ENCODE measurements at places on chromosomes 1 and 21.
A peak's percentile ranks its signal among the peaks of the same experiment; 100 is the strongest.

DNA sequence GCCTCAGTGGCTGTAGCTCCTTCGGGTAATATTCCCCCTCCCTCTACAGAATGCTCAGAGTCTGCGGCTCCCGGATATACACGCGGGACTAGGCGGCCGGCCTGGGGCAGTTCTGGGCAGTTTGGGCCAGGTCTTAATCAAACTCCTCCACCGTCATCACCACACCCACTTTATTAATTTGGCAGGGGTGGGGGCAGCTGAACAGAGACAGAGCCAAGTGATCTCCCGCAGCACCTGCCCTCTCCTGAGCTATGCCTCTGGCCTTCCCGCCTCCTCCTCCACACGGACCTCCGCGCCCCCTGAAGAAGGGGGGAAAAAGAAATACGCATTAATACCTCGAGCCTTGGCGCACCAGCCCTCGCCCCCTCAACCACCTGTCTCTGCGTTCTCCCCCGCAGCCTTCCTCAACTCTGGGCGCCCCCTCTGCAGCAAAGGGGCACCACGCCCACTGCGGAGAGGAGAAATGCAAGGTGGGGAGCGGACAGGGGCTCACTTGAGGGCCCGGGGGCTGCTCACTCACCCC lies 42.6 kb downstream of the CD34 start:
- DNase-seq = no peak

DNA sequence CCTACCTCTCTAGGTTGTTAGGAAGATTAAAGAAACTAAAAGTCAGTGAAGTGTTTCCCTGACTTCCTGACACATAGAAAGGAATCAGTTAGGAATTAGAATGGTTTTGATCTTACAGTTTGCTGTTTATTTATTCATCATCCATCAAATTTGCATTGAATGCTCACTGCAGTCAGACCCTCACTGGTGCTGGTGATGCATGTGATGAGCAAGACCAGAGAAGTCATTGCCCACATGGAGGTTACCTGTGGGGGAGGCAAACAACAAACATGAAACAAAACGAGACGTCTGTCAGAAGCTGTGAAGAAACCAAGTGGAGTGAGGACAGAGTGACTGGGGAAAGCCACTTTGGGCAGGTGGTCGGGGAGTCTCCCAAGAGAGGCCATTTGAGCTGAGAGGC lies 6.4 kb downstream of the CTPS1 start:
- DNase-seq = no peak

DNA sequence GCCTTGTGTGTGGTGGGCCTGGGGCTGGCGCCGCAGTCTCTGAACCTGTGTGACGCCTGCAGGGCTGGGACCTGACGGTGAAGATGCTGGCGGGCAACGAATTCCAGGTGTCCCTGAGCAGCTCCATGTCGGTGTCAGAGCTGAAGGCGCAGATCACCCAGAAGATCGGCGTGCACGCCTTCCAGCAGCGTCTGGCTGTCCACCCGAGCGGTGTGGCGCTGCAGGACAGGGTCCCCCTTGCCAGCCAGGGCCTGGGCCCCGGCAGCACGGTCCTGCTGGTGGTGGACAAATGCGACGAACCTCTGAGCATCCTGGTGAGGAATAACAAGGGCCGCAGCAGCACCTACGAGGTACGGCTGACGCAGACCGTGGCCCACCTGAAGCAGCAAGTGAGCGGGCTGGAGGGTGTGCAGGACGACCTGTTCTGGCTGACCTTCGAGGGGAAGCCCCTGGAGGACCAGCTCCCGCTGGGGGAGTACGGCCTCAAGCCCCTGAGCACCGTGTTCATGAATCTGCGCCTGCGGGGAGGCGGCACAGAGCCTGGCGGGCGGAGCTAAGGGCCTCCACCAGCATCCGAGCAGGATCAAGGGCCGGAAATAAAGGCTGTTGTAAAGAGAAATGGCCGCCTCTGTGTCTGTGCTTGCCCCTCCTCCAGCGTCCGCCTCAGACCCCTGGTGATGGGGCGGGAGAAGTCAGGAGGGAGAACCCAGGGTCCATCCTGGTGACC lies 788 bp downstream of the ISG15 start:
- DNase-seq = no peak

- no peak for DNase-seq
Observed at GRCh38 chr1:16618719-16619118, 5.4 kb upstream of the NBPF1 start.

DNA sequence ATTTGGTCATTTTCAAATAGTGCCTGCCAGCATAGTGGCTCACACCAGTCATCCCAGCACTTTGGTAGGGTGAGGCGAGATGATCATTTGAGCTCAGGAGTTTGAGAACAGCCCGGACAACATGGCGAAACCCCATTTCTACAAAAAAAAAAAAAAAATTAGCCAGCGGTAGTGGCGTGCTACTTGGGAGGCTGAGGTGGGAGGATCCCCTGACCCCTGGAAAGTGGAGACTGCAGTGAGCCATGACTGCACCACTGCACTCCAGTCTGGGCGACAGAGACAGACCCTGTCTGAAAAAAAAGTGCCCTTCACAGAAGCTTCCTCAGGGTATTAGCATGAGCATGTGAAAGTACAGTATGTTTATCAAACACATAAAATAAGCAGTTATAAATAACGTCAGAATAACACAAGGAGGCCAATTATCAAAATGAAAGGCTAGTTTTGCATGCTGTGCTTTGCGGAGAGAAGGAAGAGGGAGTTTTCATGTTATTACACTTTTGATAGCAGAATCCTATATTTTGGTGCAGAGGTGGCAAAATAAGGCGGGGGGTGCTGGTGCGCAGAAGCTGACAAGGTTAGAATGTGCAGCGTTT lies 781 bp upstream of the METTL13 start:
- DNase-seq = no peak

GRCh38 chr1:186091222-186091720 lies 283.8 kb downstream of the TPR start:
- no peak for DNase-seq

- DNase-seq = no peak
Observed at GRCh38 chr1:17629460-17629859, 90.0 kb downstream of the ARHGEF10L start.

DNA sequence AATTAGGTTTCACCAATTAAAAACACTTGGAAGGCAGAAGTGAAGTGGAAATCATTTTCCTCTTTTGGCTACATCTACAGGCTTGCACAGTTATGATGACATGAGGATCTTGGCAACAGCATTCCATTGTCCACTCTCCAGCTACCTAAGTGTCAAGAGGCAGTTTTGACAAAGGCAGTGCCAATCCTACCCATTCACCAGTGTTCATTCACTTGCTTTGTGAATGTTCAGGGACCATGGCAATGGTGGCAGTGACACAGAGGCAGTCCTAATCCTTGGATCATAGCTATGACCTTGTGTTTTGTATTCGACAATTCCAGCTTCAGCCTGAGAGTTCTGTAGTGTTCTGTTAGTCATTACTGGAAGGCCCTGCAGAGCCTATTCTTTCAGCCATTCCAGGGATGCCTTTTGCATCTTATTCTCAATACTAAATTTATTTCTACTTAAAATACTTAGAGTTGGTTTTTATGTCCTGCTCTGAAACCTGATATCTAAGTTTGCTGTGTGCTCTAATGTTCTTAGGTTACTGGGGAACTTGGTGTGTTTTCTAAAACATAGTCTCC lies 36.7 kb downstream of the CRB1 start:
- no peak for DNase-seq

- DNase-seq = peak; percentile 72
Observed at GRCh38 chr1:15764269-15764764, 5.7 kb downstream of the FBLIM1 start.

GRCh38 chr1:200299571-200299970 lies 110.3 kb downstream of the ZNF281 start:
- DNase-seq = no peak

- peak; percentile 63 for DNase-seq
Observed at GRCh38 chr1:172980456-172980855, 70.3 kb downstream of the TNFSF18 start.

DNA sequence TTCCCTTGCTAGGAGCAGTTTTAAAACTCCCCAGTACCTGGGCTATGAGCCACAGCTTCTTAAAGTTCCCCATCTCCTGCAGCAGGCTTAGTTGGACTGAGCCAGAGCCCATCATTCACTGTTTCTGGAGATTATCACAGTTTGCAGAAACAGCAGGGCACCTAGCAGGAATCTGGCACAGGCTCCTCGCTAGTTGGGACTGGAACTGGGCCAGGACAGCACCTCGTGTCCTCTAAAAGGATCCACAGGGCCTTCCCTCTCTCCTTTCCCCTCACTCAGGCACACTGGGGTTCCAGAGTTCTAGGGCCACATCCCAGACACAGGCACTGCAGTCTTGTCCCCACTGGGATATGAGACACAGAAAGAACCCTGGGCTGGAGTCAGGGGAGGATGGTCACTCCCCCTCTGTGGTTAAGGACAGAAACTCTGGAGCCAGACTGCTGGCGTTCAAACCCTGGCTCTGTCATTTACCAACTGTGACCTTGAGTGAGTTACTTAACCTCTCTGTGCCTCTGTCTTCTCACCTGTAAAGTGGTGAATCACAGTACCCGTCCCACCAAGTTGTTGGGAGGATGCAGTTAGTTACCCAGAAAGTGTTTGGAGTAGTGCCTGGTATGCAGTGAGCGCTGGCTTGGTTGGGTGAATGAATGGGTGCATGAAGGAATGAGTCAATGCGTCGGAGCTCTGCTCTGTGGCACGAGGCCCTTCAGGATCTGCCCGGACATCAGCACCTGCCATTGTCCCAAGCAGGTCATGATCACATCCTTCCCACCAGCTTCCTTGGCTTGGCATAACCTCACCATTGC lies 18.8 kb upstream of the ECE1 start:
- DNase-seq = peak; percentile 66

DNA sequence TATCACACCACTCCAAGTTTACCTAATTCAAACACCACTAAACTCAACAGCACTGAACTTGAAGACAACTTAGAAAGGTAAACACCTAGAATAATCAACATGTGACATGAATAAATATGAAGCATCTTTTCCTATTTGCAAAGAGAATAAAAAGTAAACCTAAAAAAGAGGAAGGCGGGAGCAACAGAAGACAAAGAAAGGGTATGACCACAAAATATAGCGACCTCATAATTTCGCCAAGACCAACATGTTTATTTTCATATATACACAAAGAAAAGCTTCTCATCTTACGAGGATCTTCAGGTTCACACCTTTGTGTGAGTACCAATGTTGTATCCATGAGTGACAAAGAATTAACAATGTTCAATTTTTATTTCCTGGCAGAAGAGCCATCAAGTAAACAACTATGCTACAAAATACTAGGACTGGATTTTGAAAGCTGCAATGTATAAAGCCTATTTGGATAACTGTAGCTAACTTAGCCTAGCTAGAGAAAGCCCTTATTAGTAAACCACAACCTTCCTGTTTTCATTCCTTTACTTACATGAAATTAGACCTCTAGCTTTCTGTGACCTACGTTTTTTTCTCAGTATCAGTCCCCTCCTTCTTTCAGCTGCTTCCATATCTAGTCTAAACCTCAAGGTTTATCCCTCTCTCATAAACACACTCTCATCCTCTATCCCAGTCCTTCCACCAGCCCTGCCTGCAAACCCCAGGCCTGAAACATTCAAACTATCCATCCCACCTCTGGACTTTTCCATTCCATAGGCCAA lies 21.3 kb upstream of the PHTF1 start:
- DNase-seq = no peak

- peak; percentile 85 for DNase-seq
Observed at GRCh38 chr21:38815060-38815405, 9.3 kb downstream of the ETS2 start.

- DNase-seq = peak; percentile 88
Observed at GRCh38 chr1:59815892-59816291, 1.1 kb downstream of the HOOK1 start.

DNA sequence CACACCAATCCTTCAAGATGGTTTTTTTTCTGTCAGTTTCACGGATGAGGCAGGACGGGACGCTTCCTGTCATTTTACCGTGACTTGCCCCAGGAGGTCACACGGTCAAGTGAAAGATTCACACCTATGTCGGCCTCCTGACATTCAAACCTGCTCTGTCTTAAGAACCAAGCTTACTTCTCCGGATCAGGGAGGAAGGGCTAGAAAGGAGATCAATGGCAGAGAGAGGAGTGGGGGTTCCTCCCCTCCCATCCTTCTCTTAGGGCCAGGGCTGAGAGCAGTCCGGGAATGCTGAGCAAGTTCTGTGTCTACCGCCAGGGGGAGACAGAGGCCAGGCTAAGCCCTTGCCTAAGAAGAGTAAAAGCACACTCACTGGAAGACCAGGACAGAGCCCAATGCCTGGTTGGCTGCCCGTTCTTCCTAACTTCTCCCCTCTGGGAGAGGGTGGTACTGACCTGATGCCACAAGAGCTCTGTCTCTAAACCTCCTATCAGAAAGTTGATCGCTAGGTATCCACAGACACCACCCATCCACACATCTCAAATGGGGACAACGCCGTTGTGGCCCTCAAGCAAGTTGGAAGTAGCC lies 1.1 kb upstream of the PPM1J start:
- DNase-seq = peak; percentile 94

DNA sequence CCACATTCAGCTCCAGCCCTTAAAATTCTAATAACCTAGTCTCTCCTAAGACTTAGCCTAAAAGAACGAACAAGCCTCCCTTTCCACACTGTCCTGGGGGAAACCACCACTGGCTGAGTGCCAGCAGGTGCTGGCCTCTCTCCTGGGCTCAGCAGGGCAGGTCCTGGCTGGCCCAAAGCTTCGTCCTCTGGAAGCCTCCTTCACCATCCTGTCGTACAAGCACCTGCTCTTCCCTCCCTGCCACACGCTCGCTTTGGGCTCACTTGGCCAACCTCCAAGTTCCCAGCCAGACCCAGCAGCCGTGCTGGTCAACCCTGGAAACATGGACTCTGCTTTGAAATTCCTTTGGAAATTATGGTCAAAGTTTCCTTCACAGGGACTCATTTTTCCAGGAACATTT lies 58.2 kb upstream of the SLC25A33 start:
- peak; percentile 37 for DNase-seq

- DNase-seq = peak; percentile 14
Observed at GRCh38 chr1:76494807-76495206, 372.5 kb upstream of the ST6GALNAC5 start.

DNA sequence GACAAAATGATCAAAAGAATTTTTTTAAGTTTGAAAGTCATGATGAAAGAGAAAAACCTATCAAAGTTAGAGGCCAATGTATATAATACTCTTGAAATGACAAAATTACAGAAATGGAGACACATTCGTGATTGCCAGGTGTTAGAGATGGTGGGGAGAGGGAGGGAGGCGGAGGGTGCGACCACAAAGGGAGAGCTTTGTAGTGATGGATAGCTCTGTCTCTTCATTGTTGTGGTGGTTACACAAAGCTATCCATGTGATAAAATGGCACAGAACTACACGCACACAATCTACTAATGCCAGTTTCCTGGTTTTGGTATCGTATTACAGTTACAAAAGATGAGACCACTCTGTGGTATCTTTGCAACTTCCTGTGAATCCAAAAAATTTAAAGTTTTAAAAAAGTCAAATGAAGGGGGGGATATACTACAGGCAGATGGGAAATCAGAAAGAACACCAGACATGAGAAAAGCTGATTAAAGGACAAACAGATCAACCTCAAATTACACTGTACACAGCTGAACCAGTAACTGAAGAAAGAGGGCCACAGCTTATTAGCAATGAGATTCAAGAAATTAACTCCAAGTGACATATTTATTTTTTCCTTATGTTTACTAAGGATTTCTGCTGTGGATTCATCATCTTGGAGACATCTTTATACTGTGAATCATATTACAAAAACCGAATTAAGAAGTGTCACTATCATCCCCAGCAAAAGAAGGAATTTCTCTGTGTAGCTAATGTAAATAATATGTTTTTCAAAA lies 199.1 kb downstream of the SLC45A1 start:
- no peak for DNase-seq

- no peak for DNase-seq
Observed at GRCh38 chr1:63590166-63590560, 3.0 kb upstream of the PGM1 start.

- DNase-seq = peak; percentile 46
Observed at GRCh38 chr1:65209005-65209885, 61.2 kb downstream of the AK4 start.

- DNase-seq = peak; percentile 60
Observed at GRCh38 chr1:224996266-224996665, 66.8 kb downstream of the DNAH14 start.
